Colonic mucosa (tissue), 4 donors: ENCODE measurements at places on chromosomes 11 and 22.

GRCh38 chr22:19039796-19040280 is 82.4 kb downstream of the DGCR2 start:
- H3K27ac ChIP-seq, result no peak overlapping the region
- peaks cover 7% of the 10 kb centered on the region for H3K36me3 ChIP-seq
- no peak for DNase-seq
- H3K27me3 ChIP-seq, result no peaks in the 10 kb centered on the region
- H3K4me1 ChIP-seq, result no peaks in the 10 kb centered on the region

DNA sequence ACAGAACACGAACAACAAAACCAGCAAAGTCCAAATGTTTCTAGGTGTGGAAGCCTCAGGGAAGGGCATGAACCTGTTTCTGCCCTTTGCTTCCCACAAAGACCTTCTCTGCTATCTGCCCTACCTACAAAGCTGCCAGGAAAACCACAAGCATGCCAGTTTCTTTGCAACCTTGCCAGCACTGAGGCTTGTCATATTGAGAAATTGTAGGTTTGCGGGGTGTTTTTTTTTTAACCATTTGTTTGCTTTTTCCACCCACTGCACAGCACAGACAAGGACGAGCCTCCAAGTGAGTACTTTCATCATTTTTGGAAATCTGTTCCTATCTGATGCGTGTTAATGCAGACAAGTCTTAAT is 12.8 kb downstream of the PARVG start:
- H3K4me1 ChIP-seq, result no peaks in the 10 kb centered on the region
- H3K36me3 ChIP-seq, result no peaks in the 10 kb centered on the region
- no peaks in the 10 kb centered on the region for H3K27me3 ChIP-seq
- DNase-seq, result no peak

- DNase-seq, result no peak
- H3K36me3 ChIP-seq, result no peaks in the 10 kb centered on the region
- H3K4me3 ChIP-seq, result no peak overlapping the region
- H3K4me1 ChIP-seq, result peaks cover 1% of the 10 kb centered on the region
- no peak overlapping the region for H3K27ac ChIP-seq
- no peaks in the 10 kb centered on the region for H3K27me3 ChIP-seq
Observed at GRCh38 chr11:67564230-67564629, 19.4 kb upstream of the GSTP1 start.

DNA sequence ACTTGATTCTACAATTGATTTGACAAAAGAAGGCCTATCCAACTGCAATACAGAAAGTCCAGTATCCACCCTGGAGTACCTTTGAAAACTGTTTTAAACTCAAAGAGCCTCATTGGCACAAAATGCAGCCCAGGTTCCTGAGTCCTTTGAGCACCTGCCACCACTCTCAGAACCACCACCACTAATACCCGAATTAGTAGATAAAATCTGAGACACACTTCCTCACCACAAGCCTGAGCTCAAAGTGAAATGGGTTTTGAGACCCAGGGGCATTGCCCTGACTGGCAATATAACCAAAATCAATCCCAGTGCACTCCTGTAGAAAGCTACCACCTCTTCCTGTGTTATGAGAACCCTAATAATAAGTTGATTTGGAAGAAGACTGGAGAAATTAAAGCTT is 215.7 kb downstream of the CSNK2A3 start:
- H3K27ac ChIP-seq, result no peak overlapping the region
- H3K36me3 ChIP-seq, result no peaks in the 10 kb centered on the region
- no peaks in the 10 kb centered on the region for H3K4me1 ChIP-seq
- H3K27me3 ChIP-seq, result no peaks in the 10 kb centered on the region
- no peak overlapping the region for H3K4me3 ChIP-seq

DNA sequence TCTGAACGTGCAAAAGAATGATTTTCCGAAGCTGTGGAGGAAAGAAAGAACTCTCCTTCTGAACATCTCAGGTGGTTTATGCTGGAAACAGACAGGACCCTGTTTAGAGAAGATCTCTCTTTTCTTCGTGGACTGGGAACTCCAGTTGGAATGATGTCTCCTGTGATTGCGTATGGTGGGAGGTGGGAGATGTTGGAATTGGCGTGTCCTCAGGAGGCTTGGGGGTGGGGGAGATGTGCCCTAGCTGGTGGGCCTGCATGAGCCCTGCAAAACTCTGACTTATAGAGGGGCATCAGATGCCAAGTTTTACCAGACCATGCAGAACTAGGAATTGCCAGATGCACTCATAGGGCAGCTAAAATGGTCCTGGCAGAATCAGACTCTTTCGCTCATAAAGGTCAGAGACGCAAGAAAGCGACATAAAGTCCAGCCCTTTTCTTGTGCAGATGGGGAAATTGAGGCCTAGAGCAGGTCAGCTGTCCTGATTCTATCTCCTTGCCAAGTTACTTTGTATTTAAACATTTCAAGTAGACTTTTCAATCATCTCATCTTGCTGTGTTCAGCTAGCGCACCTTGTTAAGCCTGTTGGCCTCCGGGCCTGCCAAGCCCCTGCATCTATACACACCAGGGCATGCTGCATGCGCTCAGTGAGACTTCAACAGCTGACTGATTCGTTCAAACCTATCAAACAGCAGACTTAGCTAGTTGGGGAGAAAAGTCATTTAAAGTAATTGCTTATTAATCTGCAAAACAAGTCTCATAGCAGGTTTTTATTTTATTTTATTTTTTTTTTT is 34.2 kb upstream of the EHF start:
- no peaks in the 10 kb centered on the region for H3K27me3 ChIP-seq
- DNase-seq, result no peak
- H3K36me3 ChIP-seq, result no peaks in the 10 kb centered on the region
- H3K27ac ChIP-seq, result no peak overlapping the region

GRCh38 chr22:37176464-37177061 is 11.5 kb downstream of the C1QTNF6 start:
- no peaks in the 10 kb centered on the region for H3K36me3 ChIP-seq
- H3K27ac ChIP-seq, result no peak overlapping the region
- no peak for DNase-seq
- H3K4me3 ChIP-seq, result no peak overlapping the region

GRCh38 chr11:109747839-109748238 is 325.8 kb downstream of the C11orf87 start:
- DNase-seq, result no peak
- H3K27me3 ChIP-seq, result no peaks in the 10 kb centered on the region
- no peaks in the 10 kb centered on the region for H3K4me1 ChIP-seq
- no peaks in the 10 kb centered on the region for H3K36me3 ChIP-seq

DNA sequence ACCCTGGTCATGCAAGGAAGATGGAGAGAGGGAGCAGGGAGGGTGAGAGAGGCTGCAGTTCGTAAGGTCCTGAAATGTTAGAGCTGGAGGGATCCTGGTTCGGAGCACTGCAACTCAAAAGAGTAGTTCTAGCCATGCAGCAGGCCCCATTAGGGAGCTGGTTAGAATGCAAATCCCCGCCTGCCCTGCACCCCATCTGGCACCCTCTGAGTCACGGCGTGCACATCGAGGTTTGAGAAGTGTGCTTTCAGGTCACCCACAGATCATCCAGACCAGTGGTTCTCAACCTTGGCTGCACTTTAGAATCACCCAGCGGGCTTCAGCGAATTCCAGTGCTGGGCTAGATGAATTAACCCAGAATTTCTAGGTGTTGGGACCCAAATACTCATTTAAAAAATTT is 48.2 kb downstream of the ST3GAL4 start:
- no peak for DNase-seq
- peak overlapping the region; percentile 80 for H3K27ac ChIP-seq
- peaks cover 6% of the 10 kb centered on the region for H3K4me1 ChIP-seq

DNA sequence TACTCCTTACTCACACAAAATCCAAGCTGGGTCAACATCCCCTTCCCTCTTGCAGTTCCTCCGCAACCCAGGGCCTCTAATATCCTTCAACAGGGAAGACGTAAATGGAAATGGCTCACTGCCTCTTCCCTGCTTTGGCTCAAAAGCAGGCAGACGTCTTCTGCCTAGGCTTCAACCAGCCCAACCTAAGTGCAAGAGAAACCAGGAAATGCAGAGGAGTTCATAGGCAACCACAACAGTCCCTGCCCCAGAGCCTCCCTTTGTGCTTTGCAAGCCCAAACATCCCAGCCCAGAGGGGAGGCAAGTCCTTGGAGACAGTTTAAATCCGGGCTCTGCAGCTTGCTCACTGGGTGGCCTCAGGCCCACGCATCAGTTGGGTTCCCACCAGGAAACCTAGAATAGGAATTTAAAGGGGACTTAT is 33.3 kb downstream of the CD6 start:
- no peak overlapping the region for H3K27ac ChIP-seq
- H3K4me3 ChIP-seq, result no peak overlapping the region
- no peaks in the 10 kb centered on the region for H3K27me3 ChIP-seq
- no peaks in the 10 kb centered on the region for H3K36me3 ChIP-seq

- DNase-seq, result no peak
- H3K27ac ChIP-seq, result no peak overlapping the region
- no peaks in the 10 kb centered on the region for H3K4me1 ChIP-seq
- no peaks in the 10 kb centered on the region for H3K36me3 ChIP-seq
- no peak overlapping the region for H3K4me3 ChIP-seq
Observed at GRCh38 chr11:132037467-132037862, 667.0 kb downstream of the NTM start.

DNA sequence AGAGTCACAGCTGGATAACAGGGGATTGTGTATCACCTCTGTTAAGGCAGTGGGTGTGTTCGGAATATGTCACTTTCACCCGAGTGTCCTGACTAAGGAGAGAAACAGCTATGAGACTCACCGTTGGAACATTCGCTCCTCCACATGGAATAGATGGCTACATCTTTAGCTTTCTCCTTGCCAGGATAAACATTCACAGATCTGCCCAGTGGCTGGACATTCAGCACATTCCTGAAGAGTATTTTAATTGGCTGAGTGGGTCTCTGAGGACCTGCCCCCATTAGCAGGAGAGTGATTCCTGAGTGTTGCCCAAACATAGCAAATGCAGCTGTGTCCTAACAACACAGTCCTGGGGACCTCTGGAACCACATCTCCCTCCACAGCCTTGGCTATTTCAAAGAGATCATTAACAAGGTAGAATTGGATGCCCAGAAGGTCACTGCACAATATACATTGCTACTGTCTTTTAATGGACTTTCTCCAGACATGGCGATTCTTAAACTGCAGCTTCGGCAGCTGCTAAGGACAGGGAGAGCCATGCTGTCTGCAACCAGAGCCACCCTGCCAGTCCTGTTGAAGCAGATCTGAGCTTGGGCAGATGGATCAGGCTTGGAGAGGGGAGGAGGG is 435.0 kb upstream of the CADM1 start:
- no peaks in the 10 kb centered on the region for H3K4me1 ChIP-seq
- H3K36me3 ChIP-seq, result no peaks in the 10 kb centered on the region
- no peak overlapping the region for H3K27ac ChIP-seq
- H3K4me3 ChIP-seq, result no peak overlapping the region
- no peak for DNase-seq

DNA sequence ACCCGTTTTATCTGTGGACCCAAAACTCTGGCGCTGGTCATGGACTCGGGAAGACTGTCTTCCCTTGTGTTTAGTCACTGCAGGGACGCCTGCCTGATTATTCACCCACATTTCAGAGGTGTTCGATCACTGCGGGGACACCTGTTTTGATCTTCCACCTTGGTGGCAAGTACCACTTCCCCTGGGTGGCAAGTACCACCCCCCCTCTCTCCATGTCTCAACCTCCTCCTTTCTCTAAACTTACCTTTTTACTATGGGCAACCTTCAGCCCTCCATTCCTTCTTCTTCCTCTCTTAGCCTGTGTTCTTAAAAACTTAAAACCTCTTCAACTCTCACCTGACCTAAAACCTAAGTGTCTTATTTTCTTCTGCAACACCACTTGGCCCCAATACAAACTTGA is 1.9 kb upstream of the NDUFC2 start:
- no peak overlapping the region for H3K4me3 ChIP-seq
- no peak for DNase-seq
- H3K36me3 ChIP-seq, result no peaks in the 10 kb centered on the region
- no peaks in the 10 kb centered on the region for H3K27me3 ChIP-seq
- peaks cover 4% of the 10 kb centered on the region for H3K4me1 ChIP-seq
- no peak overlapping the region for H3K27ac ChIP-seq

- no peaks in the 10 kb centered on the region for H3K36me3 ChIP-seq
- H3K27me3 ChIP-seq, result no peaks in the 10 kb centered on the region
- H3K4me1 ChIP-seq, result no peaks in the 10 kb centered on the region
- H3K27ac ChIP-seq, result no peak overlapping the region
- DNase-seq, result no peak
- no peak overlapping the region for H3K4me3 ChIP-seq
Observed at GRCh38 chr11:33633251-33634003, 67.2 kb downstream of the C11orf91 start.

GRCh38 chr22:29842740-29843139 is 4.7 kb upstream of the ASCC2 start:
- H3K27me3 ChIP-seq, result no peaks in the 10 kb centered on the region
- H3K27ac ChIP-seq, result no peak overlapping the region
- no peak for DNase-seq
- H3K4me1 ChIP-seq, result no peaks in the 10 kb centered on the region

DNA sequence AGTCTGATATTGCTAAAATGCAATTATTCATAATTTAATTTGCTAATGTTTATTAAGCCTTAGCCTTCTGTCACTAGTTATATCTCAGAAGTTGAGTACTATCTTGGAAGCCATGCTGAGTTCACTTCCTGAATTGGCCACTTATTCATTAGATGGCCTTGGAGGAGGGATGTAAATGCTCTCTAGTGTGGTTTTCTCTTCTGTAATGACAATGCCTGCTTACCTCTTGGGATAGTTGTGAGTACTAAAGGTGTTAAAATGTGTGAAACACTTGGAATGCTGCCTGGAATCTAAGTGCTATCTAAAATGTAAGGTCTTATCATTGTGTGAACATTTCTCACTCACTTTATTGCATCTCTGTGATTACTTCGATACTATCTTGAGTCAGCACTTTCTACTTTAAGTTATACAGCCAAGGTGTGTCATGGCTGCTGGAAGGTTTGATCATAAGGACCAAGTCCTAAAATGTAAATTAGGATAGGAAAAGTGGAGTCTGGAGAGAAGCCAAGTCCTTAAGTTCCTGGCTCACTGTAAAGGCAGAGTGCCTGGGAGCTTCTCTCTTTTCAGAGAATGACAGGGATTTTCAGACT is 12.4 kb downstream of the GLYATL2 start:
- no peak overlapping the region for H3K27ac ChIP-seq
- H3K4me1 ChIP-seq, result no peaks in the 10 kb centered on the region
- H3K36me3 ChIP-seq, result no peaks in the 10 kb centered on the region
- no peak overlapping the region for H3K4me3 ChIP-seq

- DNase-seq, result no peak
- H3K27me3 ChIP-seq, result no peaks in the 10 kb centered on the region
Observed at GRCh38 chr11:31863170-31863832, 52.2 kb upstream of the PAX6 start.

GRCh38 chr11:61142424-61142823 is 18.8 kb downstream of the VPS37C start:
- no peaks in the 10 kb centered on the region for H3K27me3 ChIP-seq
- H3K27ac ChIP-seq, result no peak overlapping the region
- H3K4me3 ChIP-seq, result no peak overlapping the region
- DNase-seq, result no peak

- H3K27ac ChIP-seq, result no peak overlapping the region
- no peak for DNase-seq
- no peak overlapping the region for H3K4me3 ChIP-seq
- peaks cover 6% of the 10 kb centered on the region for H3K4me1 ChIP-seq
- H3K27me3 ChIP-seq, result no peaks in the 10 kb centered on the region
Observed at GRCh38 chr22:17946662-17947367, 77.5 kb downstream of the MICAL3 start.

GRCh38 chr11:72764503-72764902 is 12.3 kb upstream of the ARAP1 start:
- H3K36me3 ChIP-seq, result no peaks in the 10 kb centered on the region
- no peaks in the 10 kb centered on the region for H3K27me3 ChIP-seq
- H3K4me1 ChIP-seq, result peaks cover 7% of the 10 kb centered on the region
- no peak overlapping the region for H3K4me3 ChIP-seq

- H3K36me3 ChIP-seq, result no peaks in the 10 kb centered on the region
- no peak overlapping the region for H3K27ac ChIP-seq
- H3K4me3 ChIP-seq, result no peak overlapping the region
- no peaks in the 10 kb centered on the region for H3K27me3 ChIP-seq
- no peaks in the 10 kb centered on the region for H3K4me1 ChIP-seq
- no peak for DNase-seq
Observed at GRCh38 chr11:104534278-104534677, 364.0 kb downstream of the CASP12 start.
